ENCODE measurements at places on chromosomes 4 and X. TPM values are rescaled to one million over a fixed set of nuclear protein-coding genes. Genes with fewer than 3 reads are reported as not detected.

MAGEB17 gene
- total RNA-seq = not detected

FGFBP1 gene
- total RNA-seq = not detected

MAGEB1 gene
- total RNA-seq = not detected

LNX1 gene
- not detected for total RNA-seq

UGT2B15 gene
- total RNA-seq = not detected

VEGFD gene
- total RNA-seq = not detected

- no peak for DNase-seq
These were observed 8.2 kb downstream of the ELOVL6 start for GRCh38 chr4:110190249-110190648.

DNA sequence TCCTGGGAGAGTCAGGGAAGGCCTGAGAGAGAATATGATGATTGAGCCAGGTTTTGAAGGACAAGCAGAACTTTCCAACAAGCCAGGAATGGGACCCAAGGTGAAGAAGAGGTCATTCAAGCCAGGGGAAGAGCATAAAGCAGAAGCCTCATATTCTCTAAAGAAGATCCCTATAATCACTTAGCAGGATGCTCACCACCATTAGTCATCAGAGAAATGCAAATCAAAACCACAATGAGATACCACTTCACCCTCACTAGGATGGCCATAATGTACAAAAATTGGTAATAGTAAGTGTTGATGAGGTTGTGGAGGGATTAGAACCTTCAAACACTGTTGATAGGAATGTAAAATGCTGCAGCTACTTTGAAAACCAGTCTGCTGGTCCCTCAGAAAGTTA is 20.5 kb upstream of the SUPT20HL1 start:
- no peak for DNase-seq

GRCh38 chr4:4439782-4440181 is 52.9 kb downstream of the NSG1 start:
- no peak for DNase-seq

- DNase-seq = peak; percentile 36
These were observed at the start of gene FAM133A for GRCh38 chrX:93673869-93674271. Gene FAM133A, plus strand, starts transcription at chrX:93674206. Its CDS starts 35,214 bp downstream, at chrX:93709420.

- DNase-seq = no peak
These were observed 17.6 kb downstream of the FBXO8 start for GRCh38 chr4:174265916-174266315.

- DNase-seq = no peak
These were observed 80.8 kb downstream of the CCSER1 start for GRCh38 chr4:90207887-90208454.

GRCh38 chr4:146945556-146946374 is at the start of gene TTC29:
Gene TTC29, minus strand, starts transcription at chr4:146945864. Its CDS starts 5,969 bp downstream, at chr4:146939895.
- DNase-seq = peak; percentile 78

DNA sequence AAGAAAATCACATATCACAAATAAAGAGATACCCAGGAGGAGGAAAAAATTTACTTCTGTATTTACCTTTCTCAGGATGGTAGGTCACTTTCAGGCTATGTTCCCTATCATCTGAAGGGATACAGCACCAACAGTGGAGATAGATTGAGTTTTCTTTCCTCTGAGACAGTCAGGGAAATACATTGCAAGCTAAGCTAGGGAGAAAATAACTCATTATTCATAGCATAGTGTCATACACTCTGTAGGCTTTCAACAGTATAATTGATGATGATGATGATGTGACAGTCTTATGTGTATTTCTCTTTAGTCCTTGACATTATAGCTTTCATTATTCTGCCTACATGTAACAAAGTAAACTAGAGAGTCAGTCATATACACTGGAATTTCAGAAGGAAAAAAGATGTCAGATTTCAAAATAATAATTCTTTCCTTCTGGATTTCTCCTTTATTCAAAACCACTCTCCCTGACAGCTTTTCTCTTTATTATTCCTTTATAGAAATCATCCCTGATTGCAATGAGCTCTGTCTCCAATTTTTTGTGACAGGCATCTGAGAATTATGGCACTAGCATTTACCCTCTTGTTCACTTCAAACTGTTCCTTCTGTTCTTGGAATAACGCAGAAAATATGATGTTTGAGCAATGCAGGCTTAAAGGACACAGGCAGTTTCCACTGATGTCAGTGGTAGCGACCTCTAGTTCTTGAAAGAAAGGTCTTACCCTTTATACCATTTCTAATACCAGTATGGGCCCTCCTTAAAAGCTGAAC is 169.1 kb upstream of the EPHA5 start:
- no peak for DNase-seq

GRCh38 chr4:55398966-55399365 is 3.2 kb downstream of the TMEM165 start:
- no peak for DNase-seq

DNA sequence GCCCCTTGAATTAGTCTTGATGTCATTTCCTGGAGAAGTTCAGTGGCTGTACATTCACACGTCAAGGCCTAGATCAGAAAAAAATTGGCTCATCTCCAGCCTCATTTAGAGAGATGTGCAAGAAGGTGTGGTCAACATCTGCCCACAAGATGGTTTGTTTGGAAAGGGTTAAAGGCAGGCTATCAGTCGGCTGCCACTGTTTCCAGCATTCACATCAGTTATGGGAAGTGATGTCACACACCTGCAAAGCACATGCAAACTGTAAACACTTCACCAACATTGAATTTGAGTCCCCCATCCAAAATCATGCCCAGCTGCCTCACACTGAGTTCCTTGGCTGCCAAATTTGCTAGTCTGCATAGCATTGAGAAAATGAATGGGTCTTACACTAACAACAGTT is 498.3 kb upstream of the INTU start:
- DNase-seq = no peak

DNA sequence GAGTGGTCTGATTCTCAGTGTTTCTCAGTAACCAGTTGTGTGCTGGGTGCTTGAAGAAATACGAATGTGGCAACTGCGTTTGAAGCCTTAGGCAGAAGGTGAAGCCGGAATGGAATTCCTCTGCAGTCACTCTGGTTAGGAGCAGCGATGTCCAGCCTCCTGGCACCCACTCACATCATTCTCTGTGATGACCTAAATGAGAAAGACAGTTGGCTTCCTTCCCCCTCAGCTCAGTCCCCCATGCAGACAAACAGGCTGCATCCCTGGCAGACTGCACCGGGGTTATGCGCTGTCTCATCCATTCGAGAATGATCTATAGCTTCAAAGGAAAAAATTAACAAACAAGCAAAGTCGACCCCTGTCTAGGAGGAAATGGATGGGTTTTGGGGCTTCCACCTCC is 170.1 kb upstream of the SCML1 start:
- no peak for DNase-seq

Measured in HFFc6 (cell line).